ENCODE measurements at places on chromosomes 7 and 10. TPM values are rescaled to one million over a fixed set of nuclear protein-coding genes. Genes with fewer than 3 reads are reported as not detected.
A peak's percentile ranks its signal among the peaks of the same experiment; 100 is the strongest.

The MEPCE gene
- 87.2 TPM for total RNA-seq

DNA sequence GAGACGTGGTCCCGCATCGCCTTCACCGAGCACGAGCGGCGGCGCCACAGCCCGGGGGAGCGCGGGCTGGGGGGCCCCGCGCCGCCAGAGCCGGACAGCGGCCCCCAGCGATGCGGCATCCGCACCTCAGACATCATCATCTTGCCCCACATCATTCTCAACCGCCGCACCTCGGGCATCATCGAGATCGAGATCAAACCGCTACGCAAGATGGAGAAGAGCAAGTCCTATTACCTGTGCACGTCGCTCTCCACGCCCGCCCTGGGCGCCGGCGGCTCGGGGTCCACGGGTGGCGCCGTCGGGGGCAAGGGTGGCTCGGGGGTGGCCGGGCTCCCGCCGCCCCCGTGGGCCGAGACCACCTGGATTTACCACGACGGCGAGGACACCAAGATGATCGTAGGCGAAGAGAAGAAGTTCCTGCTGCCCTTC is 737 bp downstream of the CNNM2 start:
- DNase-seq: peak; percentile 17

The PSD gene
- 2.3 TPM for total RNA-seq

The TMEM229A gene
- total RNA-seq: not detected

GRCh38 chr10:50615658-50616057 is 8.1 kb downstream of the SGMS1 start:
- no peak for DNase-seq

GRCh38 chr7:69992938-69993337 is 394.7 kb downstream of the AUTS2 start:
- DNase-seq: no peak

The CYTH3 gene
- 3.6 TPM for total RNA-seq

DNA sequence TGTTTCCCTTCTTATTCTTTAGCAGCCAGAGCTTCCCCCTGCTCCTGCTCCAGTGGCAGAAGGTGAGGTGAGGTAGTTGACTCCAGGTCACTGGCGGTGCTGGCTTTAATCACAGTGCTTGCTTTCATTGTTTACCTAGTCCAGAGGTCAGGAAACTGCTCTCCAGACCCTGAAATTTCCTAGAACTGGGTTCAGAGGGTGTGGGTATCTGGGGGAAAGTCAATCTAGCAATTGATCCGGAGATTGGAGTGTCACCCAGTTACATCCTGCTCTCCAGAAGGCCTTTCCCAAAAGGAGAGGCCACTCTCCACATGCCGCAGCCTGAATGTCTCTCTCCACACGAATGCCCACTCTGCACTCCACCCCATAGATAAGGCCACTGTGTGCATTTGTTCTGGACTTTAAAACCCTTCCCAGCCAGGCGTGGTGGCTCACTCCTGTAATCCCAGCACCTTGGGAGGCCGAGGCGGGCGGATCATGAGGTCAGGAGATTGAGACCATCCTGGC is 2.1 kb upstream of the MBL2 start:
- no peak for DNase-seq

DNA sequence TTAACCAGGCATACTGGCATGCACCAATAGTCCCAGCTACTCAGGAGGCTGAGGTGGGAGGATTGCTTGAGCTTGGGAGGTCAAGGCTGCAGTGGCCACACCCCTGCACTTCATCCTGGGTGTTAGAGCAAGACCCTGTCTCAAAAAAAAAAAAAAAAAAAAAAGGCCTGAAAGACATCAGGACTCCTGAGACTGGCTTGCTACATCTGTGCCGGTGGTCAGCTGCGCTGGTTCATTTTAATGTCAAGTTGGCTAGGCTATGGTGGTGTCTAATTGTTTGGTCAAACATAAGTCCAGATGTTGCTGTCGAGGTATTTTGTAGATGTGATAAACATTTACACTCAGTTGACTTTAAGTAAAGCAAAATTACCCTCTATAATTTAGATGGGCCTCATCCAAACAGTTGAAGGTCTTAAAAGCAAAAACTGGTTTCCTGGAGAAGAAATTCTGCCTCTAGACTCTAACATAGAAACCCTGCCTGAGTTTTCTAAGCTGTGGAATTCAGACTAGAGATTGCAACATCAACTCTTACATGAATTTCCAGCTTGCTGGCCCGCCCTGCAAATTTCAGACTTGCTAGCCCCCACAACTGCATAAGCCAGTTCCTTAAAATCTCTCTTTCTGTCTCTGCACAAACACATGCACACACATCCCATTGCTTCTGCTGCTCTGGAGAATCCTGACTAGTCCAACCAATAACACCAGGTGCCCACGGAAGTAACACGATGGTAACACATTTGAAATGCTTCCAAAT is 18.2 kb downstream of the MYOF start:
- DNase-seq: no peak

- DNase-seq: no peak
Observed at GRCh38 chr7:157548691-157549303, 212.0 kb downstream of the DNAJB6 start.

The KNDC1 gene
- not detected for total RNA-seq

The HMX3 gene
- 0.16 TPM for total RNA-seq

DNA sequence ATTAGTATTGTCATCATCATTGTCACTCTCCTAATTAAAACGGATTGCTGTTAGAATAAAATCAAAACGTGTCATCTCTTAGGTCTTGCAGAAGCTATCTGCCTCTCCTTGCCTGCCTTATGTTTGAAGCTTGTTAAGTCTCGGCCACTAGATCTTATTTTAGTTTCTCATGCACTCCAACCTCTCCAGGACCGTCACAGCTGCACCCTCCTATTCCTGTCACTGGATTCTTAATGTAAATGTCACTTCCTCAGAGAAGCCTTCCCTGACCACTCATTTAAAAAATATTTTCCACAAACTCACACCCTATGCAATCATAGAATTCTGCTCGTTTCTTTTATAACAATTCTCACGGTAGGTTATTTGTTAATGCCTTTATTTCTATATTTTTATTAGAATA is 103.9 kb upstream of the DKK1 start:
- no peak for DNase-seq

GRCh38 chr10:80284522-80284921 is 4.9 kb downstream of the MAT1A start:
- no peak for DNase-seq

DNA sequence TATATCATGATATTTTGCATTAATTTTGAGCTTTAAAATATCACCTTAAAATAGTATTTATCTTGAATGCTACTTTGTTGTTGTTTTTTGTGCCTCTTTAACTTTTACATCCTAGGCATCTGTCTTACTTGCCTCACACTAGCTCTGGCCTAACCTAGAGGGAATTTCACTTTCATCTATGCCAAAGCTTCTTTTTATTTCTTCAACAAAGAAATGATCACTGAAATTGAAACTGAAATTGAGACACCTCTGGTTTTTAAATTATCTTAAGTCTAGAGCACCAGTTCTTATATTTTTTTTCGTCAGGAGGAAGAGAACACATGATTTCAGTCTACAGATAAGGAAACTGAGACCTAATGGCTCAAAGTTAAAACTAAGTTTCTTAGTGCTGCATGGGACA is 3.5 kb upstream of the SCIN start:
- DNase-seq: no peak

- DNase-seq: no peak
Observed at GRCh38 chr7:99631295-99632109, 14.8 kb downstream of the ZSCAN25 start.

DNA sequence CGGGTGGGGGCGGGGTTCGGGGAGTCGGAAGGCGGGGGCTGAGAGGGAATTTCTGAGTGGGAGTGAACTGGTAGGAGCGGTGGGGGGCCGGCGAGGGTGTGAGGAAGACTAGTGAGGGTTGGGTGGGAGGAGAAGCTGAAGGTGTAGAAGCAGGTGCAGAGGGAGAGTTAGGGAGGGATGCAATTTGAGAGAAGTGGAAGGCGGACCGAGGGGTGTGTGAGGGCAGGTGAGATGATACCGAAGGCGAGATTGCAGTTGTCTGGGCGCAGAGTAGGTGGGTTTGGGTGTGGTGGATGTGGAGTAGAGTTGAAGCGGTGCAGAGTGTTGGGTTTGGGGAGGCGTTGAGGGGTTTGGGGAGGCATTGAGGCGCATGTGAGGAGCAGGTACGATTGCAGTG is 643 bp downstream of the KAT6B start:
- no peak for DNase-seq

The ZNF365 gene
- 1.7 TPM for total RNA-seq

GRCh38 chr7:151058781-151059366 is 515 bp upstream of the SLC4A2 start:
- no peak for DNase-seq

DNA sequence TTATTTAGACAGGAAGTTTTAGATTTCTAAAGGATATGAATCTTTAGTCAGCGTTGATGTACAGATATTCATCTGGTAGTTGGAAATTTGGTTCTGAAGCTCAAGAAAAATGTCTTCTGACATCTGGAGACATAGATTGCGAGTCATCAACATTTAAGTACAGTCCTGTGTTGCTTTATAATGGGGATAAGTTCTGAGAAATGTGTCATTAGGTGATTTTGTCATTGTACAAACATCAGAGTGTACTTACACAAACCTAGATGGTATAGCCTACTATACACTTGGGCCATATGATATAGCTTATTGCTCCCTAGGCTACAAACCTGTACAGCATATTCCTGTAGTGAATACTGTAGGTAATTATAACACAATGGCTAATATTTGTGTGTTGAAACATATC is 49.6 kb upstream of the UBN2 start:
- no peak for DNase-seq

The OTUD1 gene
- 19.9 TPM for total RNA-seq

DNA sequence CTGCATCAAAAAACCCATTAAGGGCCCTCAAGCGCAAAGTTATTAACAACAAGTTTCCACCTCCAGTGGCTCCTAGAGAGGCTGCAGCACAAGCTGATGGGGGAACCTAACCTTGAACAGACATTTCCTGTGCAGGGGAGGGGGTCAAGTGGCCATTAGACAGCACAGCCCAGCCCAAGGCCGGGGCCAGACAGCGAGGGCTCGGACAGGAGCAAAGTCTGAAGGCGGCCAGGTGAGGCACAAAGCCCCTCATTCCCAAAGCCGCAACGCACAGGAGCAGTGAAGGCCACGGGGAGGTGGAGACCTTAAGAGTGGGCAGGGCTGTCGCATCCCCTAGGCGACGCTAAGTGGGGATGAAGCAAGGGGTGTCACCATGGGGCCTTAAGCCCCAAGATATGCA is 73.2 kb upstream of the ZNF746 start:
- no peak for DNase-seq

GRCh38 chr7:106223156-106223555 is 61.6 kb downstream of the NAMPT start:
- DNase-seq: no peak

The NPSR1 gene
- total RNA-seq: not detected

GRCh38 chr7:71220210-71220695 is 88.3 kb downstream of the GALNT17 start:
- no peak for DNase-seq

DNA sequence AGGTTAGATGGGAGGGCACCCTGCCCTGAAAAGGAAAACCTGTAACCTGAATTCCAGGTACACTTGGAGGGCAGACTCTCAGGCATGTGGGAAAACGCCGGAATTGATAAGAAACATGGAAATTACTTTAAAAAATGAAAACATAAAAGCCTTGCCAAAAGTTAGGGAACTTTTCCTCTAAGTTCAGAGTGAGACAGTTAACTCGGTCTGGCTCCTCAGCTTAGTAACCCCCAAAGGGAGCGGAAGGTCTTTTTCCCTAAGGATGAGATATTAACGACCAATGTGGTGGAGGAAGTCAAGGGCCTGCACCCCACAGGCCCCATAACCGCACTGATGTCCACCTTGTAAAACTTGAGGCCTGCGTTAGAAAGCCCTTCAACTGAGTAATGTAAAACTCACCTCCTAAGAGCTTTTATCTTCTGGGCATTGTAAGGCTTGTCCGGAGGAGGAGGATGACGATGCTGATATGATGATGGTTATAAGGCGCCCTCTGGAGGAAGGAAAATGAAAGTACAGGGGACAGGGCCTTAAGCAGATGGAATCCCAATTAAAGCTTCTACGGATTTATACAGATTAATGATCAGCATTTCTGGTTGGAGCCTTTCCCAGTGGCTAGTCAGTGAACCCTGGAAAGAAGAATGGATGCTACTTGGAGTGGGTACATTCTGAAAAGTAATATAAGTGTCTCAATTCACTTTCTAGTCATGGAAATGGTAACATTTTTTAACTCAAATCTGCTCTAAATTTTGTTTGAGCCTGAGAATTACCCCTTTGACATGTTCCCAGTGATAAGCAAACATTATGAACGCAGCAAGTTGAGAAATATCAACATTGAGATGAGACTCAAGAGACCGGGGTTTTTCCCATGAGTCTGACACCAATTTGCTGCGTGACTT is 694 bp downstream of the COL1A2 start:
- no peak for DNase-seq

DNA sequence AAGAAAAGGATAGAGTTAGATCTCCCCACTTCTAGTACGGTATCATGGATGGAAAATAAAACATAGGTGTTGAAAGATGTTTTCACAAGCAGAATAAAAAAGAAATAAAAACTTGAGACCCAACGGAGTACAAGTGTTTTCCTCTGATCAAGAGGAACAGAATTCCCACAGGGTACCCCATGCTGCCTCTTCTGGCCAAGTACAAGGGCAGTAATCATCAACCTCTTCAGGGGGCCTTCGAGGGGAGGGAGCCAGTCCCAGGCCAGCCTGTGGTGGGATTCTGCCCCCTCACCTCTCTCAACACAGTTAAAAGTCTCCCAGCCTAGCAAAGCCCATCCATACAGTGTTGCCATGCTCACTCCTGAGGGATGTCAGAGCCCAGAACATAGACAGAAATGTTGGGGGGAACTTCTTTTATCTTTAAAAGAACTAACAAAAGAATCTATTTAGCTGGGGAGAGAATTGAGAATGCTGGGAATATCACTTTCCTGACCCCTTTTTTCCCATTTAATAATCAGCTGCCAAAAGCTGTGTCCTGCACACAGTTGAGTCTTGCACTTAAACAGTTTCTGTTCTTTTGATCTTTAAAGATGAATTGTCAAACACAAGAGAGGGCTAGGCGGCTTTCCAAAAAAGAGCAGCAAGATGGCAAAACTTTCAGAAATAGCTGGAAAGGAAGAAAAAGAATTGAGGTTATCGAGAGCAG is 101.7 kb downstream of the PTN start:
- no peak for DNase-seq

DNA sequence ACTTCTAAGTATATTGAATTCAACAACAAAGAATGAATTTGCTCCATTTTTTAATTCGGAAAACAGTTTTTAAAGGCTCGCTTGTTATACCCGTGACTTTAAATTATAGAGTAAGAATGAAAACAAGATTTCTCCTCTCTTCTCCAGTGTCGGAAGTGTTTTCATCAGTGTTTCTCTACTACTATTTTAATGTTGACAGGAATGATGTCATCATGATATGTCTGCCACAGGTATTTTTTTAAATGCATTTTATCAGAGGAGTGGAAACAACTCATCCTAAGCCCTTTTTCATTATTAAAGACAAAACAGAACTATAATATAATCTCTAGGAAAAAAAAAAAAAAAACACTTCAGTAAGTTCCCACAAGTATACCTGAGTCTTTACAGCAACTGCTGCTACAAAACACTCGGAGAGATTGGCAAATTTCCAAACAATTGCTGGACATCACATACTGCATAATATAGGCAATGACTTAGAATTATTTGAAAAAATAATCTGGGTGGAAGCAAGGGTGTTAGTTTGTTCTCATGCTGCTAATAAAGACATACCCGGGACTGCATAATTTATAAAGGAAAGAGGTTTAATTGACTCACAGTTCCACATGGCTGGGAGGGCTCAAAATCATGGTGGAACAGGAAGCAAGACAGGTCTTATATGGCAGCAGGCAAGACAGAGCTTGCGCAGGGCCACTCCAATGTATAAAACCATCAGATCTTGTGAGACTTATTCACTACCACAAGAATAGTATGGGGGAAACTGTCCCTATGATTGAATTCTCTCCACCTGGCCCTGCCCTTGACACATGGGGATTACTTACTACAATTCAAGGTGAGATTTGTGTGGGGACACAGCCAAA is 4.8 kb upstream of the RNF32 start:
- DNase-seq: no peak
